ENCODE measurements at places on chromosomes 1 and 21.

- DNase-seq, result no peak
These were observed 16.1 kb upstream of the ETV3 start for GRCh38 chr1:157154291-157154690.

GRCh38 chr1:94329986-94330385 is 88.2 kb upstream of the ABCD3 start:
- no peak for DNase-seq

DNA sequence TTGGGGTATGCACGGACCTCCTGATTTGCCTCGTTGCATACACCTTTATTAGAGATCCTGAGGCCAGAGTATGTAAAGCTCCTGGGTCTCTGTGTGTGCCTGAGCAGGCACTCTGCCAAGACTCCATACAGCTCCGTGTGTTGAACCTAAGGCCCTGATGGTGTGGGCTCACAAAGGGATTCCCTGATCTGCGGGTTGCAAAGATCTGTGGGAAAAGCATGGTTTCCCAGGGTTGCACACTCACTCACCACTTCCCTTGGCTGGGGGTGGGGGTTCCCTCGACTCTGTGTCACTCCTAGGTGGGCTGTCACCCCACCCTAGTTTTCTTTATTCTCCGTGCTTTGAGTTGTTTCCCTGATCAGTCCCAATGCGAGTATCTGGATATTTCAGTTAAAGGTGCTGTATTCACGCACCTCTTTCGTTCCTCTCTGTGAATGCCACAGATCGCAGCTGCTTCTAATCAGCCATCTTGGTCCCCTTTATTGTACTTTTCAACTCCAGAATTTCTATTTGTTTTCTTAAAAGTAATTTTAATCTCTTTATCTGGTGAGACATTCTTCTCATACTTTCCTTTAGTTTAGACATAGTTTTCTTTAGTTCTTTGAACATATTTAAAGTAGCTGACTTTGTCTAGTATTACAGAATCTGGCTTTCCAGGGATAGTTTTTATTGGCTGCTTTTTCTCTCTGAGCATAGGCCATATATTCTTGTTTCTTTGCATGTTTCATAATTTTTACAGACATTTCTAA is 39.0 kb upstream of the F3 start:
- DNase-seq, result no peak

- no peak for DNase-seq
These were observed 26.2 kb upstream of the KIRREL1 start for GRCh38 chr1:157967205-157967604.

GRCh38 chr1:115929881-115930280 is 46.4 kb upstream of the SLC22A15 start:
- DNase-seq, result no peak

GRCh38 chr1:32989160-32990050 is 24.8 kb upstream of the RNF19B start:
- DNase-seq, result no peak

- DNase-seq, result no peak
These were observed 10.2 kb upstream of the CAMK2N1 start for GRCh38 chr1:20496241-20496661.

- DNase-seq, result no peak
These were observed 244.5 kb downstream of the NEGR1 start for GRCh38 chr1:72037745-72038343.

Measured in NCI-H2107 (cell line).